ENCODE measurements at places on chromosomes 16 and 17.

DNA sequence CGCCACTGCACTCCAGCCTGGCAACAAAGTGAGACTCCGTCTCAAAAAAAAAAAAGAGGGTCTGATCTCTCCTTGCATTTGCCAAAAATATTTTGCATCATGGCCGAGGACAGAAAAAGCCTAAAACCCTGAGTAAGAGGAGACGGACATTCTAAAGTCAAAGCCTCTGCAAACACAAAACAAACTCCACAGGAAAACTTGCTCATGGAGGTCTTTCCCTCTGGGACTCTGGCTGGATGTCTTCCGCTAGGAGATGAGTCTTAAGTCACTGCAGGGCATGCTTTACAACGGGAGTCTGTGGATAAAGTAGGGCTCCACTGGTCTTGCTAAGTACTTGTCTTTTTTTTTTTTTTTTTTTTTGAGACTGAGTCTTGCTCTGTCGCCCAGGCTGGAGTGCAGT lies 74.0 kb downstream of the MRM3 start:
- DNase-seq, result no peak

DNA sequence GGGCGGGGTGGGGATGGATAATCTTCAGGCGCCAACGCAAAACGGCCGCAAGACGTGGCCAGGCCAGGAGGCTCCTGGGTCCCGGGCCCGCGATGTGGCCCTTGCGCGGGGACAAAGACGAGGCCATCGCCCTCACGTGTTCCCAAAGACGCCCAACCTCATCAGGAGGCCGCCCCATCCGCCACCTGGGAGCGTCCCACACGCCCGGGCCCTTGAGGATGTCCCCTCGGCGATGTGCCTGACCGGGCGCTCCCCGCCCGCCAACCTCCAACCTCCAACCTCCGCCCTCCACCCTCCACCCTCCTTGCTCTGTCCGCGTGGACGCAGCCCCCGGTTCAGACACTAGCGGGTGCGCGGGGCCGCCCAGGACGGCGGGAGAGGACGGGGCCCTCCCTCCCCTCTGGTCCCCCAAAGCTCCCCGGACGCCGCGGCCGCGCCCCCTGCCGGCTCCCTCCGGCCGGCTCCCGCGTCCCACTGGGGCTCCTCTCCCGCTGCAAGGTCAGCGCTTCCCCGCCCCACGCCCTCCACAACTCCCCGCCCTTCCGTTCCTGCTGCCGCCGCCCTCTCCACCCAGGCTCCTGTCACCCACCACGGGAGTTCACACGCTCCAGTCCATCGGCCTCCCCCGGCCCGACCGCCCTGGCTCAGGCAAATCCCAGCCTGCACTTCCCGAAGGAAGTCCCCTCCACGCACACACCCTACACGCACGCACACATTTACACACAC lies 250.8 kb upstream of the RPL38 start:
- no peak for DNase-seq

DNA sequence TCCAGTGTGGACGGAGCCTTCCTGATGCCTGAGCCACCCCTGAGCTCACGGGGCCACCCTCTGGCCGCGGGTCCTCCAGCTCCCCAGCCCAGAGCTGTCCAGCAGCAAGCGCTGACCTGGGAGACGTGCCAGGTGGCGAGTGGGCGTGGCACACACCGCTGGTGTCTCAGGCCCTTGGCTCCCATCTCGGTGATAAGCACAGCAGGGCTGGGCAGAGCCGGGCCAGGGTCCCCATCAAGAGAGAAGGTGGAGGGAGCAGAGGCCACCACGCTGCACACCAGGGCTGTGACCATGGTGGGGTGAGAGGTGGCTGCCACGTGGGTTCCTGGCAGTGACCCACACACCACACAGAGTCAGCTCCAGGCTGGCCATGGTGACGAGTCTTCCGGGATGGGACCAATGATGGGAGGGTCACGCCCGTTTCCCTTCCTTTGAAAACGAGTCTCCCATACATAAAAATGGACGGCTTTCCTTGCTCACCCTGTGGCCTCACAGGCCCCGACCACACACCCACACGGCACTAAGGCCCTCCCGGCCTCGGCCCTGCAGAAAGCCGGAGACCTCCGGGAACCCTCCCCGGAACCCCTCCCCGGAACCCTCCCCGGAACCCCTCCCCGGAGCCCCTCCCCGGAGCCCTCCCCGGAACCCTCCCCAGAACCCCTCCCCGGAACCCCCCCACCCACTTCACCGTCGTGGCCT lies 16.8 kb downstream of the UTS2R start:
- DNase-seq, result no peak

- no peak for DNase-seq
These were observed 191.9 kb downstream of the MSI2 start for GRCh38 chr17:57447990-57448758.

- DNase-seq, result no peak
These were observed 470.1 kb downstream of the SOX9 start for GRCh38 chr17:72590882-72591281.

GRCh38 chr16:30757316-30757715 lies 4.5 kb downstream of the CFAP119 start:
- no peak for DNase-seq

DNA sequence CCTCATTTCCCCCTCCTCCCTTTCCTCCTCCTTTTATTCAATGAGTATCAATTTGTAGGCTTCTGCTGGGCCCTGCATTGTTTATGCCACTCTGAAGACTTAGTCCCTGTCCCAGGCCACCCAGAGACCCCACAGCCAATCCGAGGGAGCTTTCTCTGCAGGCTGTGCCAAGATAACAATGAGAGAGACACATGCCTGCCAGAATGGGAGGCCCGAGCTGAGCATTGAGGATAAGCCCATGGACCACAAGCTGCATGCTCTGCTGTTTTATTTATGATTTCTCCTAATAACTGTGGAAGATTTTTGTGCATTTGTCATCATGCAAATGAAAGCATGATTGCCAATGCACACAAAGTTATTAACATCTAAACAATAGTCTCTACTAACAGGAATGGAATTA lies 3.0 kb downstream of the RCVRN start:
- no peak for DNase-seq

- DNase-seq, result no peak
These were observed 57.7 kb upstream of the BCAR1 start for GRCh38 chr16:75309156-75309555.

GRCh38 chr17:3157218-3157617 lies 29.9 kb upstream of the OR1G1 start:
- no peak for DNase-seq

DNA sequence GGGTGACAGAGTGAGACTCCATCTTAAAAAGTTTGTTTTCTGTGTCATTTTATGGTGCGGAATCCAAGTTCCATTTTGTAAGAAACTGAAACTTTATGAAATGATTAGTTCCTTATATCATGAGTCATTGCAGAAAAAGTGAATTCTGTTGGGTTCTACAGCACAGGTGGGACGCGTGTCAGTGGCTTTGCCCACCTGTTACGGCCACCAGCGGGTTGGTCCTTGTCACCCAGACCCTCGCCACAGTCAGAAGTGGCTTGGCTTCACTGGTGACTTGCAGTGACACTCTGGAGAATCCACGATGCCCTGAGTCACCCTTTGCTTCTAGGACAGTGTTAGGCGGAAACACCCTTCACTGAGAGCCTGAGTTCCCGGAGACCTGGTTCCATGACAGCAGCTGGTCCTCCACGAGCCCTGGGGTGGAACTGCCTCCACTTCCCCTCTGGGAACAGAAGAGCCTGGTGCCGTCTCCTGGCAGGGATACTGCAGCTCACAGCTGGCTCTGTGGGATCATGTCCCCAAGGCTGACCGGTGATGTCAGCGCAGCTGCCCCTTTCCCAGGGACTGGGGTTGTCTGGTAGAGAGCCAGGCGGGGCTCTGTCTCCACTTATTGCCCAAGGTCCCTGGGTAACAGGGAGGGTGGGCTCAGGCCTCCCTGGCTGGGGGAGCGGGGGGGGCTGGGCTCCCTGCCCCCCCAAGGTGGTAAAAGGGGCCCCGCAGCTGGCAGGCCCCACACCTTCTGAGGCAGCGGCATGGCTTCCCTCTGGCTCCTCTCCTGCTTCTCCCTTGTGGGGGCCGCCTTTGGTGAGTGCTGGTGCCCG lies at the start of gene CTRB1:
Gene CTRB1, plus strand, starts transcription at position 733 of the 821 bp plus-strand sequence. Its CDS starts 20 bp downstream, at position 753.
- peak; percentile 36 for DNase-seq
